Astrocyte of the spinal cord (primary cell): ENCODE measurements at places on chromosomes 13 and 19.

DNA sequence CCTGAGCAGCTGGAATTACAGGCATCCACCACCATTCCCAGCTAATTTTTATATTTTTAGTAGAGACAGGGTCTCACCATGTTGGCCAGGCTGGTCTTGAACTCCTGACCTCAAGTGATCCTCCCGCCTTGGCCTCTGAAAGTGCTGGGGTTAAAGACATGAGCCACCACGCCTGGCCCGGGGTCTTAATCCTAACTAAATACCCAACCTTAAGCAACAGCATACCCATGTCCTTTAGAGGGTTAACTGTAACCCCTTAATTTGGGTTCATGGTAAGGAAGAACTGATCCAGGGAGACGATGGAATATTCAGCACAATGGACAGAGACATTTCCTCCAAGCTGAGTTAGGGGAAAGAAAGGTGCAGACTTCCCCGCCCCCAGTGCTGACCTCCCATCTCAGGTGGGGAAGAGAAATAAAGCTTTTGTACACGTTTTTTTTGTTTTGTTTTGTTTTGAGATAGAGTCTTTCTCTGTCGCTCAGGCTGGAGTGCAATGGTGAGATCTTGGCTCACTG, 8.7 kb upstream of the GALP start:
- no peak for DNase-seq

GRCh38 chr13:110388108-110388943, 81.2 kb downstream of the COL4A2 start:
- peak; percentile 78 for DNase-seq

DNA sequence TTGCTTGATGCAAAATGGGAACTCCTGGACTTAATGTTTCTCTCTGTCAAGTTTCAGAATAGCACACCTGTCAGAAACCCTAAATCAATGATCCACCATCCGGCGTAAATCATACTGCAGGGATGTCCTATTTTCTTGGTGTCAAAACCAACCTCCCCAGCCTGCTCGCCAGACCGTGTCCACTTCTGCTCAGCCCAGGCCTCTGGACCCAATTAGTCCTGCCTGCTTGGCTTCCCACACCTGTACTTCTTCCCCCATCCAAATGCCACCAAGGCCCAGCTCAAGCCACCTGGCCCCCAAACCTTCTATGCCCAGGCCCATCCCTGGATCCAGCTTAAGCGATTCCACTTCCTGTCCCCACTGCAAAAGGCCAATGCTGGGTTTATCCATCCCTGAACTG, 25.1 kb upstream of the PEPD start:
- DNase-seq: no peak

DNA sequence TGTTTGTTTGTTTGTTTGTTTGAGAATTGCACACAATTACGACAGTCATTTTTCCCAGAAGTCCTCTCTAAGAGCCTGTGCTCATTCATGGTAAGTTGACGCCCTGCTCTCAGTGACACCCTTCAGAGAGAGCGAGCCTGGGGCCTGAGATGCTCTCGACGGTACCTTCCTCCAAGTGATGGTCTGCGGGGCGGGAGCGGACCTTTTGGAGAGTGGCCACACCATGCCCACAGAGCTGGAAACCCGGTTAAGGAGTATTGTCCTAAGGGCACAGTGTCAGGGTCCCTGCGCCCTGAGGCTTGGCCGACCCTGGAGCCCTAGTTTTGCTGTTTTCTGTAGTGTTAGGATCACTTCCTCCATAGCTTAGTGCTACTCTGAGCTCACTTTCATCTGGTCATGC, 3.6 kb downstream of the POP4 start:
- no peak for DNase-seq

DNA sequence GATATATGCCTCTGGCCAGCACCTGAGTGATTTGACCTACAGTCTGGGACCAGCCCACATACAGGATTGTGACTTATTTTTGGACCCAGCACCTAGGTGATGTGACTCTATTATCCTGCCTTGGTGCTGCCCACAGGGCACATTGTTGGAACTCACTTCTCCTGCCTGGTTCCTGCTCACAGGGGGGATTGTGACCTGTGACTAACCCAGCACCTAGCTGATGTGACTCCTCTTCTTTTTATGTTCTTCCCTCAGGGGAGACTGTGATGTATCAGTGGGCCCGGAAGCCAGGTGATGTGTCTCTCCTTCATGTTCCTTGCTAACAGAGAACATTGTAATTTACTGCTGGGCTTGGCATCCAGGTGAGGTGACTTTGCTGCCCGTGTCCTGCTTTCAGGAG, 63.0 kb upstream of the ZNF724 start:
- no peak for DNase-seq

GRCh38 chr13:50761406-50761805, 82.1 kb downstream of the DLEU7 start:
- DNase-seq: no peak

- DNase-seq: no peak
Observed at GRCh38 chr19:49491030-49491803, 3.8 kb downstream of the RPL13A start.

DNA sequence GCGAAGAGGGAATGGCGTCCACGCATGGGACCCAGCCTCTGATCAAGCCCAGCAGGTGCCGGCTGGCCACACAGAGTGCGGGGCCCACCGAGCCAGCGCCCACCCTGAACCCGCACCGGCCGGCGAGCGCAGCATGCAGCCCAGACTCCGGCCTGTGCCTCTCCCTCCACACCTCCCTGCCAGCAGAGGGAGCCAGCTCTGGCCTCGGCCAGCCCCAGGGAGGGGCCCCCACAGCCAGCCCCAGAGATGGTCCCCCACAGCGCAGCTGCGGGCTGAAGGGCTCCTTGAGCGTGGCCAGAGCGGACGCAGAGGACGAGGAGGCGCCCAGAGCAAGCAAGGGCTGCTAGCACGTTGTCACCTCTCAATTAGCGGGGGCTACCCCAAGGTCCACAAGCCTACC, 904.5 kb downstream of the SLITRK6 start:
- DNase-seq: no peak

- no peak for DNase-seq
Observed at GRCh38 chr13:54879036-54879435, 1850.4 kb downstream of the OLFM4 start.

DNA sequence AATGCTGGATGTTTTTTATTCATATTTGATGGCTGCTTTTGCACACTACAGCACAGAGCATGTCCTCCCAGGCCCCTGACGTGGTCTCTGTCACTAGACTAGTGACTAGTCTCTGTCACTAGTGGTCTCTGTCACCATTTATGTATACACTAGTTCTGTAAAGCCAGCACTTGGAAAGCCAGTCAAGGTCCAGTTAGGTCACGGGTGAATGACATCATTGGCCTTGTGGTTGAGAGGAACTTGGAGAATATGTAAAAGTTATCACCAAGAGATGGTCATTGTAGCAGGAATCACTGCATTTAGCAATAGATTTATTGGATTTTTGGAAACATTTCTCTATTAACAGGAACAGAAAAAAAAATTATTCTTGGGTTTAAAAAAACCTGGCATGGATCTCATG, 72.9 kb downstream of the SHISA2 start:
- no peak for DNase-seq

DNA sequence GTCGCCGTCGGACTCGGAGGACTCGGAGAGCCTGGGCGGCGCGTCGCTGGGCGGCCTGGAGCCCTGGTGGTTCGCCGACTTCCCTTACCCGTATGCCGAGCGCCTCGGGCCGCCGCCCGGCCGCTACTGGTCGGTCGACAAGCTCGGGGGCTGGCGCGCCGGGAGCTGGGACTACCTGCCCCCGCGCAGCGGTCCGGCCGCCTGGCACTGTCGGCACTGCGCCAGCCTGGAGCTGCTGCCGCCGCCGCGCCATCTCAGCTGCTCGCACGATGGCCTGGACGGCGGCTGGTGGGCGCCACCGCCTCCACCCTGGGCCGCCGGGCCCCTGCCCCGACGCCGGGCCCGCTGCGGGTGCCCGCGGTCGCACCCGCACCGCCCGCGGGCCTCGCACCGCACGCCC, 2.5 kb upstream of the GRWD1 start:
- no peak for DNase-seq
